Right atrium auricular region (tissue), 2 donors: ENCODE measurements at places on chromosomes 7 and 10.
A peak's percentile ranks its signal among the peaks of the same experiment; 100 is the strongest.

DNA sequence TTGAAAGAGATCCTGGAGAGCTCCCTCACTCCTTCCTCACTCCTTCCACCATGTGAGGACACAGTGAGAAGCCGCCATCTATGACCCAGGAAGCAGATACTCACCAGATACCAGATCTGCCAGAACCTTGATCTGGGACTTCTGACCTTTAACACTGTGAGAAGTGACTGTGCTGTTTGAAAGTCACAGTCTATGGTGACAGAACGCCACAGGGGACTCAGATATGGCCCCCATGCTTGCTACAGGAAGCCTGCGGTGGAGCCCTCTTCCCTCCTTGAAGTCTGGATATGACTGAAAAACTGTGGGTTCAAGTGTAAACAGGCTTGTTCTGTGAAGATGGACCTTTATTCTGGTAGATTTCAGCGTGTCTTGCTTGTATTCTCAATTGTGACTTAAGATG, 297.8 kb downstream of the KLF6 start:
- no peak for DNase-seq

DNA sequence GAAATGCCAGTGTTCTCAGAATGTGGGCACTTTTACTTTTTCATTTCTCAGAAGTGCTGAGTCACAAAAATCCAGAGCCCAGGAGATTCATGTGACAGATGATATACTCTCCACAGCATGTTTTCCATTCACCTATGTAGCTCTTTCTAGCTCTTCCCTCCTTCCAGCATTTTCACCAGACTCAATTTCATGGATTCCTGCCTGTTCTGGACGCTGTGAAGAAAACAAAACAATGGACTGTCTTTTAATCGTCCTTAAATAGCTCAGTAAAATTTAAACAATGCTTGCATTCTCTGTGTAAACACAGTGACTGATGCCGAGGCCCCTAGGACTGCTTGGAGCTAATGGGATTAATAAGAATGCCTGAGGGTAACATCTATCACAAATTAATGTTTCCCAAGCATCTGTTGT, 25.5 kb downstream of the ZNF713 start:
- DNase-seq: no peak

DNA sequence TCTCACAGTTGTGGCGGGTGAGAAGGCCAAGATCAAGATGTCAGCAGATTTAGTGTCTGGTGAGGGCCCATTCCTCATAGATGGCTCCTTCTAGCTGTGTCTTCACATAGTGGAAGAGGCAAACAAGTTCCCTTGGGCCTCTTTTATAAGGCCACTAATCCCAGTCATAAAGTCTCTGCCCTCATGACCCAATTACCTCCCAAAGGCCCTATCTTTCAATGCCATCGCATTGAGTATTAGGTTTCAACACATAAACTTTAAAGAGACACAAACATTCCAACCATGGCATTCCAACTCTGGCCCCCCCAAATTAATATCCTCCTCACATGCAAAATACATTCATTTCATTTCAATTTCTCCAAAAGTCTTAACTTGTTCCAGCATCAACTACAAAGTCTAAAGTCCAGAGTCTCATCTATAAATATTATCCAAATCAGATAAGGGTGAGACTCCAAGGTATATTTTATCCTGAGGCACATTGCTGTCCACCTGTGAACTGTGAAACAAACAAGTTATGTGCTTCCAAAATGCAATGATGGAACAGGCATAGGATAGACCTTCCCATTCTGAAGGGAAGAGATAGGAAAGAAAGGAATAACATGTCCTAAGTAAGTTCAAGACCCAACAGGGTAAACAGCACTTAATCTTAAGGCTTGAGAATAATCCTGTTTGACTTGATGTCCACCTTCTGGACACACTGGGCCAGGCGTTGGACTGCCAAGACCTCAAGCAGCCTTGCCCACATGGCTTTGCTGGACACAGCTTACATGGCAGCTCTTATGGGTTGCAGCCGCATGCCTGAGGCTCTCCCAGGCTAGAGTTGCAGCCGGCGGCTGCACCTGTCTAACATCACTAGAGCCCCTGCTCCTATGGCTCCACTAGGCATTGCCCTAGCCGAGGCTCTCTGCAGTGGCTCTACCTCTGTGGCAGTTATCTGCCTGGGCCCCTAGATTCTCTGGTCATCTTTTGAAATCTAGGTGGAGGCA, 312.8 kb downstream of the TNS3 start:
- DNase-seq: no peak

DNA sequence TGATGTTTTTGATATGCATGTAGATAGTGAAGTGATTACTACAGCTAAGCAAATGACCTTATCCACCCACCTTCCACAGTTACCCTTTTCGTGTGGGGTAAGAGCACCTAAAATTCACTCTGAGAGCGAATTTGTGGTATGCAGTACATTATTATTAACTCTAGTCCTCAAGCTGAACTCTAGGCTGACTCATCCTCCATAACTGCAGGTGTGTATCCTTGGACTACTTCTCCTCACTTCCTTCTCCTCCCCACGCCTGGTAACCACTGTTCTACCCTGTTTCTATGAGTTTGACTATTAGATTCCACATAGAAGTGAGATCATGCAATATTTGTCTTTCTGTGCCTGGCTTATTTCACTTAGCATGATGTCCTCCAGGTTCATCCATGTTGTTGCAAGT, 484.6 kb downstream of the GATA3 start:
- DNase-seq: no peak

- no peak for DNase-seq
Observed at GRCh38 chr10:132618158-132618919, 80.8 kb downstream of the INPP5A start.

- DNase-seq: no peak
Observed at GRCh38 chr10:107631876-107632275, 467.4 kb upstream of the SORCS1 start.

DNA sequence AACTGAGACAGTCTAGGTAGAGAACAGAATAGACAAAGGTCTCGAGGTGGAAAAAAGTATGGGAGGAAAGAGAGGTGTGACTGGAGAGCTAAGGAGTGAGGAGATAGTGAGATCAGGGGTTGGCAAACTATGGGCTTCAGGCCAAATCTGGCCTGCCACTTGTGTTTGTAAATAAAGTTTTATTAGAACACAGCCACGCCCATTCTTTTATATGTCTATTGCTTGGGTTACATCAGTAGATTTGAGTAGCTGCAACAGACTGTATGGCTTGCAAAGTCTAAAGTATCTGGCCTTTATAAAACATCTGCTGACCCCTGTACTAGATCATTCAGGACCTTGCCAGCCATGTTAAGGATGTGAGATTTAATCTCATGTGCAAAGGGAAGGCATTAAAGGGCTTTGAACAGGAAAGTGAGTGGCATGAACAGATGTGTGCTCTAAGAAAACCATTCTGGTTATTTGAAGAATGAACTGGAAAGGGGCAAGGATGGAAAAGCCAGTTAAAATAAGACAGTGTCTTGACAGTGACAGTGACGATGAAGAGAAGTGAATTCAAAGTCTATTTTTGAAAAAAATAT, 240.3 kb downstream of the RNLS start:
- DNase-seq: no peak

DNA sequence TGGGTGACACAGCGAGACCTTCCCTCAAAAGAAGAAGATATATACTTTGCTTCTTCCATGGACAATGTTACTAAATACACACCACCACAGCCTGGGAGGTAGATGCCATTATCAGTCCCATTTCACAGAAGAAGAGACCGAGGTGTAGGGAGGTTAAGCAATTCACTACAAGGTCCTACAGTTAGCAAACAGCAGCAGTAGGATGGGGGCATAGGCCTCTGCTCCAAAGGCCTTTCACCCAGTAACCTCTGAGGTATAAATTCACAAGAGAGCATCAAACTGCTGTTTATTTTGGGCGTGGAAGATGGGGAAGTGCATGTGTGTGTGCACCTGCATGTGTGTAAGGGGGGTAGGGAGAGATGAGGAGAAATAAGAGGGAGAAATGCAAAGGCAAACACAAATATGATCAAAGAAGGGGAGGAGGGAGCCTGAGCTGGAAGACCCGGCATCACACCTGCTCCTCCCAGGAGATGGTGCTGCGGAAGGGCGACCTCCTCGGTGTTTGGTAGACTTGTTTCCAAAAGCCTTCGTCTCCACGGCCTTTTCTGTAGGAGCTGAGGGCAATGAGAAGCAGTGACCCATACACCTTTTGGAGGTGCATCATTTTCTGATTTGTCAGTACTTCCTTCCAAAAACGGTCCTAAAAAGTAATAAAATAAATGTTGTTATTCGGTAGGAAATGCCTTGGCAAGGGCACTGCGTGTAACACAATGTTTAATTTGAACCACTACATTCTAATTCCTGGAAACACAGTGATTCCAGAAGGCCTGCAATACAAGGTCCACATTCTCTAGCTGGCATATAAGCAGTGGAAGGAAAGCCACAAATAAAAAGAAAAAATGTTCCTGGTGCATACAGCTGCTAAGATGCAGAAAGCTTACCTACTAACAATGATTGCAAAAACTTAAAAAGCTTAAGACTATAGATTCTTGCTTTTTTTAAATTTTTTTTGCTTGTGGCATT, 25.9 kb upstream of the ACSL5 start:
- DNase-seq: no peak

- DNase-seq: no peak
Observed at GRCh38 chr7:46568420-46569132, 647.5 kb upstream of the IGFBP3 start.

DNA sequence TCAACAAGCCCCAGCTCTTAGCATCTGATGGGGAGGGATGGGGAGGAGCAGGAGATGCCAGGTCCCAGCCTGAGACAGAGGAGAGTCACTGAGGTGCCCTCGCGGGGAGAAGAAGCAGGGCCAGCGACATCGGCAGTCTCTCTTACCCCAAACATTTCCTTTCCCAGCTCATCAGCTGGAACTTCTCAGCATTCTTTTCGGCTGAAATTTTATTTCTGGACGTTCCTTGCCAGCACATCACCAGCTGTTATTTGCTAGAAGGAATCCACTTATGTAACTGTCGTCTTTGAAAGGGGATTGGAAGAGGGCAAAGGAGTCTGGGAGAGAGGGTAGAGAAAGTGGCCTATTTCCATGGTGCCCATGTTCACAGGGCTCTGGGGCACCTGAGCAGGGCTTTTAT, 101.0 kb upstream of the SHH start:
- DNase-seq: no peak

- no peak for DNase-seq
Observed at GRCh38 chr10:12130237-12130872, 878 bp downstream of the SEC61A2 start.

GRCh38 chr10:25294032-25294926, 119.5 kb downstream of the GPR158 start:
- no peak for DNase-seq

- DNase-seq: no peak
Observed at GRCh38 chr10:130498042-130498441, 361.9 kb downstream of the GLRX3 start.

DNA sequence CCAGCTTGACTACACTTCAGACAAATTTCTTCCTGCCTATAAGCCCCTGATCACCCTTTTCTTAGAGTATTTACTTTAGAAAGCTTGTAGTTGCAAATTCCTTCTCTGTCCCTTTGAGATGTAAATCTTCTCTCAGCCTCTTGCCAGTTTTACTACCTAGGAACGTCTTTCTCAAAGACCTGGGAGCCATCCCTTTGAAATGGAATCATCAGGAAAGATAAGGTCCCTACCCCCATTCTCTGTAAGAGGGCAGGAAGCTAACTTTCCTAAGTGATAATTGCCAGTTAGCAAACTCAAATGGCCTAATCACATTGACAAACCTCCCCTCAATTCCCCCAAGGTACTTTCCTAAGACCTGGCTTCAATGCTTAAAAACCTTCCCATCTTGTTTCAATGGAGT, 304.5 kb downstream of the MDFIC start:
- DNase-seq: no peak

GRCh38 chr10:130464426-130464825, 328.2 kb downstream of the GLRX3 start:
- peak; percentile 21 for DNase-seq

GRCh38 chr7:90728568-90728967, 132.4 kb downstream of the CDK14 start:
- no peak for DNase-seq

DNA sequence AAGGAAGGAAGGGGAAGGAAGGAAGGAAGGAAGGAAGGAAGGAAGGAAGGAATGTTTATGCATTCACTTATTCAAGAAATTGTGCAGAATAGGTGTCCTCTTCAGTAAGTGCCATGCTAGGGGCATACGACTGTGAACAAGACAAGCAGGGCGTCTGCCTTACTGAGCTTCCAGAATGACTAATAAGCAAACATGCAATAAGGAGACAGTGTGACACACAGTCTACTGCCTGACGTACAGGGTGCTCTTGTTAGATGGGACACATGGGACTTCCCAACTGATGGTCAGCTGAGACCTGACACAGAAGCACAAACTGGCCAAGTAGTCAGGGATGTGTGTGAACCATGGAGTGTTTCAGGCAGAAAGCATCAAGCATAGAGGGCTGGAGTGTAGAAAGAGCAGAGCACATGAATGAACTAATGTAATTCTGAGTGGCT, 18.2 kb downstream of the DNAJC12 start:
- DNase-seq: no peak

DNA sequence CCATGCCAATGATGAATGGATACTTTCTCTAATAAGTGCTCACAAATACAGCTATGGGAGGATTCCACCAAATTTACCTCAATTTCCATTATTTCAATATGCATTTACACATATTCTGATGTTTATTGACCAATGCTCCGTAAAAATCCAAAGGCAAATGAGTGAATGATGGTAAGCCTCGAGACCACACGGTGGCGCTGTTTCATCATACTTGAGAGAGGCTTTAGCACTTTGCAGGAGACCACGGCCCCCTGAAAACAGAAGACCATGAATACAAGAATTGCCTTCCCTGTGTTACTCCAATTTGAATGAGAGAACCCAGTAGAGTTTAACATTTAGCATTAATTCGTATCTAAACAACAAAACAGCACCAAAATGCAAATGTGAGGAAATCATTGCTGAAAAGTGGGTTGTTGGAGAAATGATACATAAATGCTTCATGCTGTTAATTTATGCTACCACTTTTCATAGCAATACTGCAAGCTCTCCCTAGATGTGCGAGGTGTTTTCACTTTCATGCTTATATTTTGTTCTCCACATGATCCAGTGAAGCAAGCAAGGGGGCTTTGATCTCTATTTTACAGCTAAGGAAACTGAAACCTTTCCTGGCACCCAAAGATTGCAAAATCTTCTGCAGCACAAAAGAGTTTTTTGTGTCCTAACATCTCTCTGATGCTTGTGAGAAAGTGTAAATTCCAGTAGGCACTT, 35.4 kb downstream of the TRIL start:
- DNase-seq: peak; percentile 75

DNA sequence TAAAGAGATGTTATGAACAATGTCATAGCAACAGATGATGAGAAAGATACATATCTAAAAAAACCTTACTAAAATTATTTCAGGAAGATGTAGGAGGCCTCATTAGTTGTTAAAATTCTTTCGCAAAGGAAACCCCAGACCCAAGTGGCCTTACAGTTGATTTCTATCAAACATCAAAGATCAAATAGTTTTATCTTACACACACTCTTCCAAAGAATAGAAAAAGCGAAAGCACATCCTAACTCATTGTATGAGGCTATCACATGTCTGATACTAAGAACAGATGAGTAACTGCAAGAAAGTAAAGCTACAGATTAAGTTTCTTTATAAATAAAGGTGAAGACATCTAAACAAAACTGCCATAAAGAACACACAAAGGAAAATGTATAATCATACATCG, 82.9 kb upstream of the GDF10 start:
- no peak for DNase-seq

GRCh38 chr10:121187391-121187790, 336.2 kb downstream of the WDR11 start:
- no peak for DNase-seq

GRCh38 chr7:42479452-42479815, 242.4 kb upstream of the GLI3 start:
- no peak for DNase-seq

- DNase-seq: no peak
Observed at GRCh38 chr10:48458662-48459048, 146.2 kb downstream of the ARHGAP22 start.

GRCh38 chr10:5603848-5604170, 62.6 kb downstream of the ASB13 start:
- no peak for DNase-seq
